ENCODE measurements at places on chromosomes 16 and 17. TPM values are rescaled to one million over a fixed set of nuclear protein-coding genes. Genes with fewer than 3 reads are reported as not detected.

DNA sequence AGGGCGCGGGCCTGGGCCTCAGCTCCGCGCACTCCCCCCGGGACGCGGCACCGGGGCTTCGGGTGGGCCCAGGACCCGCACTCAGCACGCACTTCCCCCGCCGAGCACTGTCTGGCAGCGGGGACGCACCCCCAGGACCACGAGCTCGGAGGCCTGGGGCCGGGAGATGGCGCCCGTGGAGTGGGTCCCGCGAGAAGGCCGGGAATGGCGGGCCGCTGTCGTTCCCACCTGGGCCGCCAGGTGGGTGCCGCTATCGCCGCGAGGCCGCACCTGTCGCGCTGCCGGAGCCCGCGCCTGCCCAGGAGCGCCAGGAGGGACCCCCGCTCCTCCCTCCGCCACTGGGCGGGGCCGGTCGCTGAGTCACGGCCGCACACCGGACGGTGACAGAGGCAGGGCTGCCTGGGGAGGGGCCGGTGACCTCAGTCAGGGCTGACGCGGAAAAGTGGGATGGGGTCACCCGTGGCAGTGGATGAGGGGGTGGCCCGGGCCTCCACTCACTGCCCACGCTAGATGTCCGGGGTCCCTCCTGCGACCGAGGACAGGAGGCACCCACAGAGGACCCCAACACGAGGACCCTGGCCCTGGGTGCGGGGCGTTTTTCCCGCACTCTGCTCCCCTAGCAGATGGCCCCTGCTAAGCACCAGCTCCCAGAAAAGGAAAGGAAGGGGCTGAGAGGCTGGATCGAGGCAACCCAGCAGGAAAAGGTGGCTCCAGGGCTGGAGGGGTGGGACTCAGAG is 6.9 kb upstream of the ACTG1 start:
- peak; percentile 68 for DNase-seq

GP1BA gene
- not detected for total RNA-seq

MPV17L gene
- total RNA-seq = not detected

THUMPD1 gene
- total RNA-seq = 39.2 TPM

MLX gene
- 65.8 TPM for total RNA-seq

HS3ST3B1 gene
- 9.9 TPM for total RNA-seq

AATK gene
- total RNA-seq = 1.1 TPM

All from activated CD8-positive, alpha-beta T cell treated with anti-CD3 and anti-CD28 coated beads, Interleukin-2, amount 10 ng/mL, durations not matched to agents 7 days and 5 days (primary cell).